CD4-positive, alpha-beta T cell treated with Interferon gamma for 1 hour (primary cell): ENCODE measurements at places on chromosomes 5 and 9.

GRCh38 chr9:20944507-20944906 is 86.9 kb downstream of the HACD4 start:
- DNase-seq: no peak

GRCh38 chr5:73125289-73125688 is 4.9 kb downstream of the TMEM171 start:
- no peak for DNase-seq

DNA sequence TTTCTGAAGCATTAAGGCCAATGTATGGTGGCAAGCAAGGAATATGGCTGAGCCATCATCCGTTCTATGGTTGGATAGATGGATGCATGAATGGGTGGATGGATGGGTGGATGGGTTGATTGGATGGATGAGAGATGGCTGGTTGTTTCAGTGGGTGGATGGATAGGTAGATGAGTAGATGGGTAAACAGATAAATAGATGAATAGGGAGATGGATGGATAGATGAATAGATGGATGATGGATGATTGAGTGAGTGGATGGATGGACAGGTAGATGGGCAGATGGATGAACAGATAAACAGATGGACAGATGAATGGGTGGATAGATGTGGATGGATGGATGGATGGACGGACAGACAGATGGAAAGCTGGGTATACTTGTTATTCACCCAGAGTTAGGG is 92.6 kb upstream of the ZNF618 start:
- DNase-seq: no peak

DNA sequence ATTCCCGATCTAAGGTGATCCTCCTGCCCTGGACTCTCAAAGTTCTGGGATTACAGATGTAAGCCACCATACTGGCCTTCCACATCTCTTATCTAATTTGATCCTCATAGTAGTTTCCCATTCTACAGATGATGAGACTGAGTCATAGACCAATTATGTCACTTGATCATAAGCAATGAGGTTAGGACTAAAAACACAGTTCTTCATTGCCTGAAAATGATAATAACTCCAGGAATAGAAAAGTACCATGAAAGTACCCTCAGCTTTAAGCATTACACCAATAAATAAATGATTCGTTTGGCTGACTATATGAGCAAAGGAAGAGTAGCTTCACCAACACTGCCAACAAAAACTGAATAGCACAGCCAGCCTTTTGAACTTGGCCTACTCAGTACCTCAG is 389.5 kb downstream of the ACTL7B start:
- DNase-seq: no peak

GRCh38 chr9:99563364-99563763 is 258.3 kb upstream of the NR4A3 start:
- DNase-seq: no peak

DNA sequence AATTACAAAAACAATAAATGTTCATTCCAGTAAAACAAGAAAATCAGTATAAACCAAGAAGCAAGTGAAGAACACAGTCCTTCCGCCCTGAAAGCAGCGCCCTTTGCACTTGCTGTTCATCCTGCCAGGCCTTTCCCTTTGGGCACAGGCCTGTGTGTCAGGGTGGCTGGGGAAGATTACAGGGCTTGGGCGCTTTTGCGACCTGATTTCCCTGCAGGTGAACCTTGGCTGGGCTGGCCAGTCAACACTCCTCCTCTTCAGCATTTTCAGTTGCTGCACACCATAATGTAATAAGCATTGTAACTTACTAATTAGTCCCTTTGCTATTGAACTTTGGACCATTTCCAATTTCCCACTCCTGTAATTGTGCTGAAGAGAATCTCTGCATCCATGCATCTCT is 38.6 kb upstream of the TDRD7 start:
- DNase-seq: no peak

GRCh38 chr5:133425764-133426163 is 186.6 kb downstream of the FSTL4 start:
- no peak for DNase-seq

DNA sequence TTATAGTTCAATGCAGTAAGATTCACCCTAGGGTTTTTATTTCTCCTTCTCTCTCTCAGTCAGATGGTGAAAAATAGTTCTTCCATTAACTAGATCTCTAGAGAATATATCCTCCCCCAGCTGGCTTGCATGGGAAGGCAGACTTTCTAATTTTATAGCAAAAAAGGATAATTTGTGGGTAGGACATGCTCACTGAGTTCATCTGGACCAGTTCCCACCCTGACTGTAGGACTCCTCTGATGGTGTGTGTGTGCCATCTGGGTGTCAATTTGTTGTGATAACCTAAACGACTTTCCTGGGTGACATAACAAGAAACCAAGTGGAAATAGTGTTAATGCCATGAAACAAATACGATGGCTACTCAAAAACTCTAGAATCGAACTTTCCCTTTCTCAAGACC is 44.9 kb downstream of the APBA1 start:
- DNase-seq: no peak
